ENCODE measurements at places on chromosomes 5 and 9.

- peak; percentile 52 for DNase-seq
Observed at GRCh38 chr5:131810510-131811249, 13.9 kb upstream of the FNIP1 start.

DNA sequence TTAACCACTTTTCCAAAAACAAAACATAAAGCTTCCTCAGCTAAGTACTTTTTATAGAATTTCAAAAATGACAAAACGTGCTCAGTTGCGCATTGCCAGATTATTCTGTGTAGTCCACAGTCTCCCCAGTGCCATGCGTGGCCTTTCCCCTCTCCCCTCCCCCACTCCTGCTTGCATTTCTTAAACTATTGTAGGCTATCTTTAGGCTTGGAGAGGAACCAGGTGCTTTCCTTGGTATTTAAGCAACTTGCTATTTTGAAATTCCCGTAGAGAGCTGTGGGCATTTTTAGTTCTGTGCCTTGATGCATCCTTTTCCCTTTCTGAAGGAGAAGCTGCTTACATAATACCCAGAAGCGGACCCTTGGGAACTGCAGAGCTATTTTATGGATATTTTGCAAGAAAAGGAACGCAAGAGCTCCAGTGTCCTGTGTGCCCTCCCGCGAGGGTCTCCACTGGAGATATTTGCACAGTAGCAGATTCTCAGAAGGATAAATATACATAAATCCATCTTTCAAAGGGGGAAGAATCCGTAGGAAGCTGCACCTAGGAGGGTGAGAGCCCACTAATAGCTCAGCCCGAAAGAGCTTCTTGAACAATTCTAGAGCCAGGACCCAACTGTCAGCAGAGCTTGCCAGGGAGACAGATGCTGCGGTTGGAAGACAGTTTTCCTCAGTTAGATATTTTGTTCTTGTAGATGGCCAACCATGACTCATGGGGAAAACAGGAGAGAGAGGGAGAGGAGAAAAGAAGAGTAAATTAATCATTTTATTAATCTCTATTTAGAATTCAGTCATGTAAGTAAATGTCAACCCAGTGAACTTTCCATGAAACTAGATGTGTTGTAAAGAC, 1298.3 kb upstream of the WWC1 start:
- no peak for DNase-seq

GRCh38 chr5:136810261-136810801, 445.0 kb upstream of the TRPC7 start:
- DNase-seq: no peak

GRCh38 chr5:106801554-106801953, 869.2 kb downstream of the EFNA5 start:
- no peak for DNase-seq

DNA sequence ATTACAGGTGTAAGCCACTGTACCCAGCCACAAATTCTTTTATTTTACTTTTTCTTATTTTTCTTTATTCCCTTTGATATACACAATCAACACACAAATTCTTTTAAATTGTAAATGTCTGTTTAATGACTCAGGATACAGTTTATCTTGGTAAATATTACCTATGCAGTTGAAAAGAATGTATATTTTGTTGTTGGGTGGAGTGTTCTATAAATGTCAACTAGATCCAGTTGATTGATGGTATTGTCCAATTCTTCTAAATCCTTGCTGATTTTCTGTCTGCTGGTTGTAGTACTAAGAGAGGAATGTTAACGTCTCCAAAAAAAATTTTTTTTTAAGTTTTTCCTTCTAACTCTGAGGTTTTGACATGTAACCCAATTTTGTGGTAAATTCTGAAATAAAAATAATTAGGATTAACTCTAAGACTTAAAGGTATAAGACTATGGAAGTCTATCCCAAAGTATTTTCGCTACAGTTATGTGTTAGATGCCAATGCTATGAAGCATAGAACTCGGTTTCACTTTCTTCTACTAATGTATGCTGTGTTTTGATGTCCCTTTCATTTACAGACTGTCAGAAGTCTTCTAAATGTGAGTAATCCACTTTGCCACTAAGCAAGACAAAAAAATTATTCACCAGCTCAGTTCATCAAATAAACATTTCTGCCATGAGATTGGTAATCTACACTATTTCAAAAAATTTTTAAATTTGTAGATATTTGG, 720.2 kb upstream of the C9orf72 start:
- no peak for DNase-seq

GRCh38 chr9:7095058-7095457, 337.3 kb downstream of the KDM4C start:
- peak; percentile 14 for DNase-seq

GRCh38 chr5:109739741-109740728, 50.3 kb downstream of the MAN2A1 start:
- DNase-seq: peak; percentile 11

All from GM10248 (cell line).